LNCaP clone FGC (cell line): ENCODE measurements at places on chromosomes 7 and 10.

GRCh38 chr7:130154131-130154500 is 51.1 kb downstream of the TMEM209 start:
- DNase-seq: no peak

- no peak for DNase-seq
These were observed 5.0 kb downstream of the ZYX start for GRCh38 chr7:143385891-143386781.

GRCh38 chr7:34109936-34110780 is 204.8 kb downstream of the BMPER start:
- DNase-seq: no peak

DNA sequence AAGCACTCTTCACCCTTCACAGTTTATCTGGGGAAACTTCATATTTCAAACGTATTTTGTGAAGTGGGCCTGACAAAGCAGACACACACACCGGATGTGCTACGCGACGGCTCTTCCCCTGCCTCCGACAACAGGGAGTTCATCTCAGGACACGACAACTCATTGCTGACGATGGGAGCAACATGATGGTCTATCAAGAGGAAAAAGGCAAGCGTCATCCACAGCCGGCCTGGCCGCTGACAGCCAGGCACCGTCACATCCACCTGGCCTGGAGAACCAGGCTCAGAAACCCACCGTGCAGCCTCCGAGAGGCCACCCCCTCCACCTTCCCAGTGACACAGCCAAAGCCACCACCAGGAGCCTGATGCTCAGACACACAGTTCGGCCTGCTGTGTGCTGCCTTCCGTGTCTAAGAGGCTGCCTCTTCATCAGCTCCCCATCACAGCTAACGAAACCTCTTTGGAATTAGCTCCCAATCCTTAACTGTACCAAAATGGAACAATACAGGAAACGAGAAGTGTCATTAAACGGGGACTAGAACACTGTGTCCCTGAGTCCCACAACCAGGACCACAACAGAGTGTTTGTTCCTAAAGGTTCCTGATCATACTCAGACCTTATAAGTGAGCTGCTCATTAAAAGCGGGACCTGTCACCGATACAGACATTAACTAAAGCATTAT is 76.7 kb downstream of the SFMBT2 start:
- DNase-seq: no peak

DNA sequence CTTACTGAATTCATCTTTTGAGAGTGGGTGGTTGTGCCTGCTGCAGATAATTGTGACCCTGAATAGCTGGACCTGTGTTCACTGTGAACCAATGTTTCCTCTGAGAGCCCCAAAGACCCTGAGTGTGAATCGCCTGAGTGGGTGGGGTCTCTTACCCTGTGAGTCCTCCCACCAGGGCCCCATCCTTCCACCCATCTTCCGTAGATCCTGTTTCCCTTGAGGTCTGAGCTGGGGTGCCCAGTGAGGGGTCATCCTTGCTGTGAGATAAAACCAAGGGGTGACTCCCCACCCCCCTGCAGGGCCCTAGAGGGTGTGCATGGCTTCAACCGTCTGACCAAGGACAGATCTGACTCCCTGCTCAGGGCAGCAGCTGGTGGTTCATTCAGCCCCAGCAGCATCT is 78.0 kb upstream of the ZNF479 start:
- no peak for DNase-seq

DNA sequence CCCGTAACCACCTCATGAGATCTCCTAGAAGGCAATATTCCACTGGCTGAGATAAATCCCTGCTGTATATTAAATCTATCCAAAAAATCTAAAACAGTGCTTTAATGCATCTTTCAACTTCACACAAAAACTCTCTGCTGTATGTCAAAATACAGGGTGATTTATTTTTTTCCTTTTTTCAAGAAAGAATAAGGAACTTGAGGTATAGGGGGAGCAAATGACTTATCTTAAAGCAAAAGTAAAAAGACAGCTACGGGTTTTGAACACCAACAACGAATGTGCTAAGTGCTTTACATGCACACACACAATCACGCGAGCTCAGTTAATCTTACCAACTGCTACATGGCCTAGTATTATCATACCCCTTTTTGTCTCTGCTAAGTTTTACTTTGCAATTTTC is 168.9 kb upstream of the PHF14 start:
- DNase-seq: no peak

DNA sequence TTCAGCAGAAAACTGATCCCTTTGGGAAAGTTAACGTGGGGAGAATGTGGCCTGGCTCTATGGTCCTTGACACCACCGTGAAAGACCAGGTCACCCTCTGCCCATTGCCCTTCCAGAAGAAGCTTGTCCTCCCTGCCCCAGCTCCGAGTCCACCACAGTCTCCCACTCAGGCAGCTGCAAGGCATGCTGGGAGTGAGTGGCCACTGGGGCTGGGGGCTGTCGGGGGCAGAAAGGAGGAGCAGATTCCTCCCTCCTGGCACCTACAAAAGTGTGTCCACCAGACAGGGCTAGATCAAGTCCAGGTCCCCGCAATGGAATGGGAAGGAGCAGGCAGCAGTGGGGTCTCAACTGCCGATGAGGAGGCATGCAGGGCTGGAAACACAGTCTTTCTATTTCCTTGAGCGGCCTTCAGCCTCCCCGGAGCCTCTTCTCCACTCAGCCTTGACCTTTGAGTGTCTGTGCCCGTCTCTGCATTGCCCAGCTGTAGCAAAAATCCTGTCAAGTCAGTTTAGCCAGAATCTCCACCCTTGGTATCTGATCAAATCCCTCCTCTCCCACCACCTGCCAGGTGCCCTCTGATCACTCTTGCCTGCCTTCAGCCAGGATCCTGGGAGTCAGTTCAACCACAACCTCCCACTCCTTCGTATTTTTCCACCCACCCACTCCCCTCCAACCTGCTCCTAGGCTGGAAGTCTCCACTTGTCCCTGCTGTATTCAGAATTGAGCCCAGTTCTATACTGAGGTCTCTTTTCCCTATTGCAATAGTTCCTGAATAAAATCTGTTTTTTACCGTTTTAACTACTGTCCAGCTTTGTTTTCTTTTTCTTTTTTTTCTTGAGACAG is 6.9 kb upstream of the ZNF316 start:
- peak; percentile 35 for DNase-seq

- DNase-seq: no peak
These were observed 30.5 kb upstream of the CHST3 start for GRCh38 chr10:71933651-71934050.

DNA sequence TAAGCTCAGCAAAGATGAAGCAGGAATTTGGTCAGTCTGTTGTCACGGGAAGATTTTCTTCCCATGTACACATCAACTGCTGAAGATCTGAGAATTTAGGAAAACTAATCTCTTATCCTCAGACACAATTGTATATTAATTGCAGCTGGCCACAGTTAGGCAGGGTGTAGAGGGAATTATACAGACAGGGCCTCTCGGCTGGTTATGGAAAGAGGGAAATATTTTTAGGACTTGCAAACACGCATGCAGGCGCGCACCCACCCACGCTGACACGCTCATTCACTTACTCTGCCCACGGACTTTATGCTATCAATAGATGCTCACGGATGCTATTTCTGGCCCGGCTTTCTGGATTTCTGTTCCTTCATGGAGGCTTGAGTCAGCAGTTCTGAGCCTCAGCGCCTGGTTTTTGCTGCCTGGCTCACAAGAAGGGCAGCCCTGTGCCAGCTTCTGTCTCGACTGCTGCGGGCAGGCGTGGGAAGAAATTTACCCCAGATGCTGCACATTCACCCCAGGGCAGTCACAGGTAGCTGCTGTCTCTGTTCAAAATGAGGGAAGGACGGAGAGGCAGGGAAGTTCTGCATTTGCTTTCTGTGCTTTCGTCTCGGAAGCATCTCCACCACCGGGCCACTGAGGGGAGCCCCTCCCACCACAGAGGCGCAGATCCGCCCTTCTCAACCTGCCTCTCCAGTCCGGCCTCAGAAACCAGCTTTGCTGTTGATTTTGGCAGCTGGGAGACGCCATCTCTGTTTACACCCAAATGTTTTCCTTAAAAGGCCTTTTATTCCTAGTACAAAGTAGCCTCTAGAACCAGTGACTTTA is 116.3 kb upstream of the BTBD16 start:
- DNase-seq: peak; percentile 95

DNA sequence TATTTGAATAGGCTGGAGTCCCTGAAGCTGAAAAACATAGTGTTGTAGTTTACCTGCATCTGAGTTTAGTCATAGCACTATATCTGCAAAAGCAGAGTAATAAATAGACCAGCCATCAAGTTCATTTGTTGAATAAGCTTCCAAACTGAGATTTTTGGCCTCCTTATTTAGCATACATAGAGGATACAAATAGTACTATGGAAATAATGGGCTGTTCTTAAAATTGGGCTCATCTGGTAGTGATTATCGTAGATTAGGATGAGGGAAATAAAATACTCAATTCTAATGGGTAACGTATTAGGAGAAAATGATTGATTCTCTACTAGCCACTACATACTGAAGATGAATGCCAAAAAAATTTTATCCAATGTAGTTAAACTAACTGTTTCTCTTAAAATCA is 41.4 kb upstream of the TMEM196 start:
- DNase-seq: no peak

DNA sequence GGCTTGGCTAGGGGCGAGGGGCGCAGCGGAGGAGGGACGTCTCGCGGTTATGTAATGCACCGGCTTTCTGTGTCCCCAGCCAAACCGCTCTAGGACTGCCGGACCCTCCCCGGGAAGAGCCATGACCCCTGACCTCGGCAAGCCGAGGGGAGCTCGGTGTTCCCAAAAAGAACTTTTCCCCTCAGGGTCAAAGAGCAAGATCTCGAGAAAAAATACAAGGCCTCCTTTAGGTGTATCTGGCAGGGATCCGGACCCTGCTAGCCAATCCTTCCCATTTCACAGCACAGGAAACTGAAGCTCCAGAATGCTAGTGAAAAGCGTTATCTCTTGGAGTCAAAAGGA is 590 bp upstream of the SLC16A12 start:
- no peak for DNase-seq

DNA sequence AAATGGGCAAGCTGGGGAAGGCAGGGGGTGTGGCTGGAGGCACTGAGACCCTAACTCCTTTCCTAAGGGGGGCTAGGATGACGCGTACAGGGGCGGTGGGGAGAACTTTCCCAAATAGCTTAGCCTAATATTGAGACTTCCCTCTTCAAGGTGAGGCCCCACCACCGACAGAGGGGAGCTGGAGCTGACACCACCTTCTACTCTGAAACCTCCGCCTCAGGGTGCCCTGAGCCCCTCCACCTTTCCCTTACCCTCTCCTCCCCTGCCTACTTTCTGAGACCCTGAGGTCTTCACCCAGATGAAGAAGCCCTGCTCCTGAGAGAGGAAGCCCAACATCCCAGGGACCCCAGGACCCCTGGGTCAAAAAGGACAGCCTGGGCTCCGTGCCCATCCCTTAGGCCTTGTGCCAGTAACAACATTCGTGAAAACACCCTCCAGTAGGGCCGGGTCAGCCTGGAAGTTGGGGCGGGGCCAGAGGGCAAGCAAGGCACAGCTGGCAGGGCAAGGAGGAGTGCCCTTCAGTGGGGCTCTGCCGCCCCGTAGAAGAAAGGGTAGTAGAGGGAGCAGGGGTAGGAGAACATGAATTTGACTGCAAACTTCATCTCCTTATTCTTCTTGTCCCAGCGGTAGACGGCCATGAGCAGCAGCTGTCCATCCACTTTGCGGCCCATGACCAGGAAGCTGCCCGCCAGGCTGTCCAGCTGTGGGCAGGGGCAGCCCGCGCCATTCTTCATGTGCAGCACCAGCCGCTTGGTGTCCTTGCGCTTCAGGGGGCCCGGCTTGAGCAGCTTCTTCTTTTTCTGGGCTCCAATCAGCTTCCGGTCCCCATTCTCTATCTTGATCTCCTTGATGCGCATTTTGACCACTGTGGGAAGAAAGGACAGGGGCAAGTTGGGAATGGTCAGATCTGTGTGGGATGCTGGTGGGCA is 4.5 kb downstream of the SFRP5 start:
- DNase-seq: no peak

GRCh38 chr10:27481486-27481885 is 22.6 kb upstream of the RAB18 start:
- DNase-seq: no peak

DNA sequence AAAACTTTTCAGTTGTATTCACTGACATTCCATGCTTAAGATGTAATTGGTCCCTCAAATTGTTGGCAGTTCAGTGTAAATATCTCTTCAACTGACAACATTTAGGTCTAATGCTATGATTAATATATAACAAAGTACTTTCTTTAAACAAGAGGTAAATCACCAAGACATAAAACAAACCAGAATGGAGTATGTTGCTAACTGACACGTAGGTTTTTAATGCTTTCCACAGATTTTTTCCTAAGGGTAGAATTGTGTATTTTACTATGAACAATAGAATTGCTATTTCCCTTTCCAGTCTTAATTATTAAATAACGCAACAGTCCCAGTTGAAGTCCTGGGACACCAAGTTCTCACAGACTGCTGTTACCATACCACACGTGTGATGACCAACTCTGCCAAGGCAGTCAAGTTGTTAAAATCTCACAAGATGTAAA is 4.1 kb downstream of the JCAD start:
- no peak for DNase-seq

DNA sequence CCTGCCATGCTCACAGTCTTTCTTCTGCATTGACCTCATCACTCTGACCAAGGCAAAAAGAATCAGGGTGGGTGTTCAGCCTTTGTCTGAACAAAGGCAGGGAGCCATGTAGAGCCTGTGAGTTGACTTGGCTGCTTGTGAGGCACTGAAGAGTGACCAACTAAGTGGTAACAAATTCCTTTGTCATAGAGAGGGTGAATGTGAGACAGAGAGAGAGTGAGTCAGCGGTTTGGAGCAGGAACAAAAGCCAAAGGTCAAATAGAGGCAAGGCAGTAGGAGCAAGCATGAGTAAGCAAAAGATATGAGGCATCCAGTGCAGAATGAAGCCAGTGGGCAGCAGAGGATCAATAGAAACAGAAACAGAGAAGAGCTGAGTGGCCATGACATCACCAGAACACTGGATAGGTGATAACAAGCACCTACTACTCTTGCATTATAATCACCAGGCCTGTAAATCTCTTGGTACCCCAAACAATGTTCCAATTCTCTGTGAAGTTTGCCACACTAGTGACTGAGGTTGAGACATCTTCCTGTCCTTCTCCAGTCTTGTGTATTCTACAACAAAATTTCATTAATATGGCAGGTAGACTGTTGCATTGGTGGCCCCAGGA is 116.2 kb upstream of the LAMB4 start:
- no peak for DNase-seq

- DNase-seq: no peak
These were observed 122.9 kb upstream of the KCTD7 start for GRCh38 chr7:66505531-66506451.

- DNase-seq: no peak
These were observed 33.6 kb downstream of the ANKRD16 start for GRCh38 chr10:5855979-5856700.

GRCh38 chr10:8998751-8999150 is 944.3 kb downstream of the GATA3 start:
- no peak for DNase-seq

- no peak for DNase-seq
These were observed 465.7 kb downstream of the AUTS2 start for GRCh38 chr7:70063927-70064326.
